ENCODE measurements at places on chromosomes 5 and 9.

DNA sequence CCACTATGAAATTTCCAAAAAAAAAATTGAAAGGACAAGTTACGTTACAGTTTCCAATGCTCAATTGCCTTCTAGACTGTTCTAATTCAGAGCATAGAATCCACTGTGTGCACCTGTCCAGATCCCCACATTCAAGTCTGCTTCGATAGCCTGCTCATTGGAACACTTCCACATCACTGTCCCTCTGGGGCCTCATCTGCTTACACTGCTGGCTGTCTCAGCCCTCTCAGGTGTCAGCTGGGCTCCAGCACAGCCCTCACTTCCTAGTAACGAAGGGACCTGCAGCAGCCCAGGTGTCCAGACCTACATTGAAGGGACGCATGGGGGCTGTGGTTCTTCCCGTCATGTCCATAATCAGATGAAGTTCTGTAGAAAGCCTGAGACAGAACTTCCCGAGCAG, 94.3 kb upstream of the EMB start:
- DNase-seq = no peak

- no peak for DNase-seq
Measured at GRCh38 chr9:34289159-34289558, 39.9 kb downstream of the KIF24 start.

DNA sequence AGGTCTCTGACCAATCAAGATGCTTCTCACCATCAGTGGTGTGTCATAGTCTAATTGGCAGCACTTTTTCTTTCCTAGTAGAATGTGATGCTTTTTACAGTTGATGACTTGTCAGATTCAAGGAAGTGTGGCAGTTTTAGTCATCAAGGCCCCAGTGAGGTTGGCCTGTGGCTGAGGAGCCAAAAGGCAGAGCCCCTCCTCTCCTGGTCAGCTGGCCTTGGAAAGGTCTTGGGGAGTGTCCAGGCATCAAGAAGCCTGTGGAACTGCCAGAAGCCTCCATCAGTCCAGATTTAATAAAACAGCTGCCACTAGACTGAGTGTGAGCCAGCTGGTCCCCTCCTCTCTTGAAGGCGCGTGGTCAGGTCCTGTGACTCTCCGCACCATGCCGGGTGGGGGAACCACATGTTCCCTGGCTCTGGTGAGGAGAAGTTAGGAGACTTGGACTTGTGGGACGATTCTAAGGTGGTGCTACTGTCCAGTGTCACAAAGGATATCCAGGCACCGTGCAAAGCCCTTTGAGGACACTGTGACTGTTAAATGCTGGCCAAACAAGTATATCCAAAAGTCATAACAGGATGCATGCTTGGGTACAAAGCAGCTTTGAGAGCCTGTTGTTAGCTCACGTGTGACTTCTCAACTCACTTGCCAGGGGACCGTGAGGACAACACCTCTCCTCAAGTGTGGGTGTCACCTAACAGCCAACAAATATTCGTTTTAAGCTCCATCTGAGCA, 6.1 kb upstream of the ANGPTL2 start:
- no peak for DNase-seq

DNA sequence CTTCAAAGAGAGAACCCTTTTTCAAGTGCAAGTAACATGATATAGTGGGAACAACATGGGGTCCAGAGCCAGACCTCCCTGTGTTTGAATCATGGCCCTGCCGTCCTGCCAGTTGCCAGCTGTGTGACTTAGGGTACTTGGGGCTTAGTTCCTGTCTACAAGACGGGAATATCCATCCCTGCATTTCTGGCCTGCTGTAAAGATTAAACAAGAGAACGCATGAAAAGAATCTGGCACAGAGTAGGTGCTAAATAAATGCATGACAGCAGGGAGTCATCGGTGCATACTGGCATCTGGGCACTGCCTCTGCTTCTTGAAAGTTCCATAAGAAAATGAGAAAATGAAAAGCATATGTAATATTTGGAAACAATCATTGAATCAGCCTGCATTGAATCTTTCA, 77.8 kb upstream of the PRRC1 start:
- no peak for DNase-seq

GRCh38 chr9:77221431-77221830, 44.1 kb downstream of the VPS13A start:
- DNase-seq = no peak

GRCh38 chr5:34957857-34958690, 28.7 kb downstream of the DNAJC21 start:
- no peak for DNase-seq

DNA sequence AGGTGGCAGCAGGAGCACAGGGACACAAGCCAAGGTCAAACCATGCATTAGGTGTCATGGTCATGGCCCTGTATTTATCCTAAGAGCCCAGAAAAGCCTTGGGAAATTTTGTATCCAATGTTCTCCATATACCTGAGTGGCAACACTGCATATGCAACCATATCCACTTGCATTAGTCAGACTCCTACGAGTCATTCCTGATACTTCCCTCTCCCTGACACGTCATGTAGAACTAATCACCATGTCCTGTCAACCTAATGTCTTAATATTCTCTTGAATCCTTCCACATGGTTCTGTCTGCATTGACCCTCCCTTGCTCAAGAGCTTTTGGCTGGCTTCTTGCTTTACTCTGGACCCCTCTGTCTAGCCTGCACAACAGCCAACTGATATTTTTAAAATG, 9.4 kb downstream of the SCGB3A2 start:
- no peak for DNase-seq

- DNase-seq = no peak
Measured at GRCh38 chr5:40354171-40354570, 325.5 kb upstream of the PTGER4 start.

DNA sequence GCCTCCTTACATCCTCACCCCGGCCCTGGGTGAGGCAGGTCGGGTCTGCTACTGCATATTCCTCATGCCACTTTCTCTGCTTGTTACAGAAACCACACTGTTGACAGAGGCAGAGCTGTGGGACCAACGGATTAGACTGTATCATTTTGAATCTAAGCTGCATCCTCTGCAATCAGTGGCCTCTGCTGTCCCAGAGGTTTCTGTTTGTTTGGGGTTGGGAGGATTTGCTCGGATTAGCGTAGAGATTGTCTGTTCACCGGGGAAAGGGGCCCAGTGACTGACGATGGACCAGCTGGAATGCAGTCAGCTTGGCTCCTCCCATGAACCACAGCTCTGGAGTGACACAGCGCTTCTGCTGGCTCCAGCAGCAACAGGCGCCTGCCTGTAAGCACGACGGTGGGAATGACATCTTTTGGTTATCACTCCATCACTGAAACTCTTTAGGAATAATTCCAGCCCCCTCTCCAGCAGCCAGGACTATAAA, 37.3 kb upstream of the ADRA1B start:
- DNase-seq = no peak

- DNase-seq = no peak
Measured at GRCh38 chr9:91647371-91647770, 223.7 kb upstream of the NFIL3 start.

GRCh38 chr9:19701274-19701673, 87.6 kb downstream of the SLC24A2 start:
- no peak for DNase-seq

GRCh38 chr9:91898451-91899218, 51.4 kb downstream of the ROR2 start:
- no peak for DNase-seq

DNA sequence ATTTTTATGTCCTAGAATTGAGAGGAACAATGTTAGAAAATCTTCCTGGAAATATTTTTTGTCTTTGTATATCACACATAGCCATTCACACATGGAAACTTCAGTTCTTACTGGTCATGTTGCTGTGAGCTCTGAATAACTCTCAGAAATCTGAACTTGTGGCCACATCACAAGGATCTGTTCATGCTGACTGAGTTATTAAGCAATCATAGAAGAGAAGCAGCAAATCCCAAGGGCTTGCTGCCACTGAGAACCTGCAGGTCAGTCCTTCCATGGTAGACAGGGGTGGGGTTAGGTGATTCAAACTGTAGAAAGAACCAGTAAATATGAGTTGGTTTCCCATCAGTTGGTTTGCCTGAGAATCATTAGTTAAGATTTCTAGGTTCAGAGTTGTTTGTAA, 27.6 kb downstream of the SGCD start:
- DNase-seq = no peak

DNA sequence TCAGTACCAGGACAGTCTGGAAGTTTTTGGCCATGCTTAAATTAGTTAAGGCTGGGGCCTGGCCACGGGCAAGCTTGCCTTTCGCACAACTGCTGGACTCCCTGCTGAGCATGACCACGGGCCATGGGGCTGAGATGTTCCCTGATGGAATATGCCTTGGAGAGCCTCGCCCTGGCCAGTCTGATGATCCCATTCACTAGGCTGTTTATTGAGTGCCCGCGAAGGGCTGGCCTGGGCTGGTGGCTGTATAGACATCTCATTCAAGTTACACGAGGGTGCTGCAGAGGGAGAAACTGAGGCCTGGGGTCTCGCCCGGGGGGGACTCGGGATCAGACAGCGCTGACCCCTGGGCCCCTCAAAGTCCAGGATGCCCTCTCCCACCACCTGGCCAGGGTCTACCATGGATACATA, 7.8 kb upstream of the RXRA start:
- no peak for DNase-seq

DNA sequence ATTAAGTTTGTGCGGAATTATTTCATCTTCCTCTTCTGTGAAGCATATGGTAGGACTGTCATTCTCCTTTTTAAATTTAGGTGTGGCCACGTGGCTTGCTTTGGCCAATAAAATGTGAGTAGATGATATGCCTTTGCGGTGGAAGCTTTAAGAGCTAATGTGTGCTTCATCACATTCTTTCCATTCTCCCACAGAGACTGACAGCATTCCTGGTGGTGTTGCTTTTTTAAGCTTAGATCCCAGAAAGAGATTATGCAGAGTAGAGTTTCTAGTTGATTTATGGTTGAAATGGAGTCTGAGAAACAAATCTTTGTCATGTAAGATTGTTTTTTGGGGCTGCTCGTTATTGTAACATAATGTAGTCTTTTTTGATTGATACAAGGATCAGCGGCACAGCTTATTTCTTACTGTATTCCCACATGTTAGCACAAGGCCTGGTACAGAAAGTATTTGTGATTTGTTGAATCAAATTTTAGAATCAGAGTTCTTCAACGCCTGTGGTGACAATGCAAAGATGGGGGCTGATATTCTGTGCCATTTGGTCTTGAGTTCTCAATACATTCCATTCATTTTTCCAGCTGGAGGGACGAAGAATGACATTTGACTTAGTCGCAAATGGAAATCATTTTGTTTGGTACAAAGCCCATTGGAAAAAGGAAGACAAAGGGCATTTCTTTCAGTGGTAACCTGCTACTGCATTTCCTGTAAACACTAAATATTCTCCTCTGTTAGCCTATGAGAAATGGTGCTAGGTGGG, 209.9 kb upstream of the VLDLR start:
- DNase-seq = no peak

- DNase-seq = no peak
Measured at GRCh38 chr5:124080256-124080655, 568.3 kb downstream of the CSNK1G3 start.

DNA sequence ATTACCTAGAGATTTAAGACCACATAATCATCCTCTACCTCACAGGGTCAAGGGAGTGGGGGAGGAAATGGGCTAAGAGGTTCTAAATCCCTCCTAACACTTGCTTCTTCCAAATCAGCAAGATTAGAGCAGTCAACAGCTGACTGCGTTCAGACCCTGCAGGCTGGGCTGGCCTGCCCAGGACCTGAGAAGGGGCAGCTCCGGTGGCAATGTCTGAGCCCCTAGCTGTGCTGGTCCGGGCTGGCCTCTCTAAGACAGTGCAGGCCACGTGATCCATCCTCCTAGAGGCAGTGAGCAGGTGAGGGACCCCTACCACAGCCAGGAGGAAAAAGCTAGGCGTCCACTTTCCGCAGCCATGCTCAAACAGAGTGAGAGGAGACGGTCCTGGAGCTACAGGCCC, at the start of gene KCNV2:
Gene KCNV2, plus strand, starts transcription at position 126 of the 400 bp plus-strand sequence. Its CDS starts 230 bp downstream, at position 356.
- no peak for DNase-seq

GRCh38 chr9:79073201-79073600, 498.6 kb upstream of the TLE4 start:
- DNase-seq = no peak

DNA sequence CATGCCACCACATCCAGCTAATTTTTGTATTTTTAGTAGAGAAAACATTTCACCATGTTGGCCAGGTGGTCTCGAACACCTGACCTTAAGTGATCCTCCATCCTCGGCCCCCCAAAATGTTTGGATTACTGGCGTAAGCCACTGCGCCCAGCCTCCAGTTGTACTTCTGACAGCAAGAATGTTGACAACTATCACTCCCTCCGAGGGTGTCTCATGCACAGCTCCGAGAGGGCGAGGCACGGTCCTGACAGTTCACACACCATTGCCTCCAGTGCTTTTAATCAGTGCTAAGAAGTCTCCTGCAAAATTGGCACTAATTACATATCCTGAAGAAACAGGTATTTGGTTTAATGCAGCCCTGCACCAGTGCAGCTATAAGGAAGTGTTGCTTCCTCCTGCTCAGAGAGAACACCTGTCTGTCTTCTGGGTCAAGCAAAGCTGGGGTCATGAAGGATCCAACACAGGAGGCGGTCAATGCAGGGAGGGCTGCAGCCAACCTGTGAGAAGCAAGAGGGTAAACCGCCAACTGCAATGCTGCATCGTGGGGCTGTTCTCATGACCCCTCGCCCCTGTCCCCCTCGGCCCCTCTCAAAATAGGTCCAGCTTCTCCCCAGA, 184.0 kb downstream of the MED10 start:
- no peak for DNase-seq

DNA sequence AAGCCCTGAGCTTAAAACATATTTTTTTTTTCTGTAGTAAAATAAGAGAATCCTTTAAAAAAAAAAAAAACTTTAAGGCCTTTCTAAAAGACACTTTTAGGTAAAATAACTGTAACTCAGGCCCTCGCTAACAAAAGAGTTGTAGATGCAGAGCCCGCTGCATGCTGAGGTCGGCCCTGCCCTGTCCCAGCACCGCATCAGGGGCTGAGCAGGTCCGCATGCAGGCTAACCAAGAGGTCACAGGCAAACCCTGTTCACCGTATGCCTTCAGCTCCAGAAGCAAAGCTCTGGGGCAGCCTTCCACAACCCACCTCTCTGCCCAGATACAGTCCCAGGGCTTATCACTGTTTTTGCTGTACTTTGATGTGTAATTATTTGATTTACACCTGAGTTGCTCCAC, 216.1 kb downstream of the GNA14 start:
- no peak for DNase-seq

DNA sequence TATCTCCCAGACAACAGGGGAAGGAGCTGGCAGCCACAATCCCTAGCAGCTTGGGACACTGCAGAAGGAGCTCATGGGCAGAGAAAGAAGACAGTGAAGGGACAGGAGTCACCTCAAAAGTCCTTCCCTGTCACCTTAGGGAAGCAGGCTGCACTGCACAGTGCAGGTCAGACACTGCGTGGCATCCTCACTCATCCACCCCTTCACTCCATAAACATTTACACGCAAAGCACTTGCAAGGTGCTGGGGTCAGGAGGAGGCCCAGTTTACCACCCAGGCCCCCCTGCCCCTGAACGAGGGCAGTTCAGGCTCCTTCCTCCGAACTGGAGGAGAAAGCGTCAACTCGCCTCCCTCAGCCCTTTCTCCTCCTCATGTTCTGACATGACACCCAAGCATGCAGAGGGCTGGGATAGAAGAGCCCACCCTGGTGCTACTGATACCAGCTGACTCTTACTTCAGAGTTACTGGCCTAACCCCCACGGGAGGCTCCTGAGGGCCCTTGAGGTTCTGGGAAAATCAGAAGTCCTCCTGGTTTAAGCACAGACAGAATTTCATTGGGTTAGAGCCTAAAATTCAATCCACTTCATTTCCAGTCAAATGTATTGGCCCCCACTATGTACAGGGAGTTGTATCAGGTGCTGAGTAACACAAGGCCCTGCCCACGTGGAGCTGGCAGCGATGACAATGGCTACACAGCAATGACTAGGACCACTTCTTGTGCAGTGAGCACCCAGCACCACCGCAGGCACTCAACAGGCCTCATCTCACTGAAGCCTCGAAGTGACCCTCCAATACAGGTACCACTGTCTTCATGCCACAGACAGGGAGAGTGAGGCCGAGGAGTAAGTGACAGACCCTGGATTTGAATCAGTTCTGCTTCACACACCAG, 70.4 kb downstream of the RAPGEF1 start:
- peak; percentile 73 for DNase-seq

Data from stimulated activated CD4-positive, alpha-beta T cell treated with anti-CD3 and anti-CD28 coated beads, Interleukin-1b, Interleukin-23, amount 100 ng/mL, for 48 hours (primary cell).